ENCODE measurements at places on chromosomes 5 and 9. TPM values are rescaled to one million over a fixed set of nuclear protein-coding genes. Genes with fewer than 3 reads are reported as not detected.

Gene ACTBL2
- 0.10 TPM for total RNA-seq

Gene PCDHGA9
- 0.97 TPM for total RNA-seq

Gene HNRNPAB
- 156 TPM for total RNA-seq

Gene CEL
- total RNA-seq = 0.87 TPM

Gene APBA1
- total RNA-seq = 12.3 TPM
